ENCODE measurements at places on chromosomes 5 and 9. TPM values are rescaled to one million over a fixed set of nuclear protein-coding genes. Genes with fewer than 3 reads are reported as not detected.

Gene SH2D3C
- 21.3 TPM for total RNA-seq

Gene RMND5B
- 35.2 TPM for total RNA-seq

Gene IFNK
- total RNA-seq = not detected

Gene NMRK1
- total RNA-seq = 21.9 TPM

Gene C9orf153
- total RNA-seq = not detected
